ENCODE measurements at places on chromosomes 2 and 18.

- peak; percentile 40 for DNase-seq
Measured at GRCh38 chr2:218964041-218964771, 4.7 kb downstream of the CDK5R2 start.

GRCh38 chr2:236986524-236987330 is 99.0 kb upstream of the COPS8 start:
- no peak for DNase-seq

DNA sequence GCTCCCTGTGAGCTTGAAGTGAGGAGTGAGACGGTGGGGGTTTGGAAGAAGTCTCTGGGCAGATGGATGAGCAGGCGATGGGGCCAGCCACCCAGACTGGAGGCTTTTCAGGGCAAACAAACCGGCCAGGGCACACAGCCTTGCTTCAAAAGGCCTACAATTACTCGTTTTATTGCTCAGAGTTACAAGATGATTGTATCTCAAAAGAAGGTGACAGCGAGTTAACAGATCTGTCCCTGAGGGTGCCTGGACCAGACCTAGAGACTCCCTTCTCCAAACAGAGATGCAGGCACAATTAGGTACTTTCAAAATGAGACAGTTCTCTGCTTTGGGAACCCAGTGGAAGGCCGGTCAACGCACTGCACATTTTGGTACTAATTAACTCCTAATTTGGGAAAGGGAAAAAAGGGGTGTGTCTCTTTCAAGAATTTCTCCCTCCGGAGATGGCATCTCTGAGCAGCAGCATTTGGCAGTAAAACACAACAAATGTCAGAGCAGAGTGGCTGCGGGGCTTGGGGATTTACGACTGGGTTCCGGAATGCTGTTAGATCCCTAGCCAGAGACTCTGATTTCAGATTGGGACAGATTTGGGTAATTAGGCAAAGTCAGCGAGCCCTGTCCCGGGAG is 226.7 kb downstream of the TTC32 start:
- DNase-seq: no peak

GRCh38 chr18:35117372-35117771 is 76.2 kb downstream of the MAPRE2 start:
- DNase-seq: no peak

GRCh38 chr18:36035253-36035652 is 32.1 kb downstream of the RPRD1A start:
- no peak for DNase-seq

DNA sequence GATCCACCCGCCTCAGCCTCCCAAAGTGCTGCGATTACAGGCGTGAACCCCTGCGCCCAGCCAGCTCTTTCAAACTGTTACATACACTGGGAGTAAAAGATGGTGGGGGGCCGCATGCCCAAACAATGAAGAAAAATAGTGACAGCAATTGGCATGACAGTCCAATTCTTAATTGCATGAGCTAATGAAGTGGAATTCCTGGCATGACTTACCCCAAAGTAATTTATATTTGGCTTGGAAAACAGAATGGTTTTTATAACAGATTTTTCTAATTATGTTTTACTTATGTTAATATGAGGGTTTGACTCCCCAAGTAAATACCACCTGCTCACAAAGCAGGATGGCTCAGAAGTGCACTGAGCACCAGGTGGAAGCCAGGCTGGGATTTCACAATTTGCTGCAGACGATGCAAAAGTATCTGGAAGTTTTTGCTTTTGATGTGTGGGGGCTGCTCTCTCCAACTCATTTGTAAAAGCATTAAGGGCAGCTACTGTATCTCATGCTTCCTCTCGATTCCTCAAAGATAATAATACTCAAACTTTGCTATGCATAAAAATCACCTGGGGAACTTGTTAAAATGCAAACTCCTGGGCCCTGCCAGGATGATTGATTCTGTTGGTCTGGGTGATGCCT is 24.0 kb upstream of the ATG16L1 start:
- DNase-seq: no peak

GRCh38 chr18:36580266-36580665 is 248.5 kb downstream of the TPGS2 start:
- peak; percentile 14 for DNase-seq

Measured in MG63 (cell line).